ENCODE measurements at places on chromosomes 6 and 20.
A peak's percentile ranks its signal among the peaks of the same experiment; 100 is the strongest.

- DNase-seq = no peak
These were observed 411.7 kb downstream of the C6orf118 start for GRCh38 chr6:164897523-164898235.

- DNase-seq = no peak
These were observed 613.9 kb upstream of the ARID1B start for GRCh38 chr6:156163311-156163710.

DNA sequence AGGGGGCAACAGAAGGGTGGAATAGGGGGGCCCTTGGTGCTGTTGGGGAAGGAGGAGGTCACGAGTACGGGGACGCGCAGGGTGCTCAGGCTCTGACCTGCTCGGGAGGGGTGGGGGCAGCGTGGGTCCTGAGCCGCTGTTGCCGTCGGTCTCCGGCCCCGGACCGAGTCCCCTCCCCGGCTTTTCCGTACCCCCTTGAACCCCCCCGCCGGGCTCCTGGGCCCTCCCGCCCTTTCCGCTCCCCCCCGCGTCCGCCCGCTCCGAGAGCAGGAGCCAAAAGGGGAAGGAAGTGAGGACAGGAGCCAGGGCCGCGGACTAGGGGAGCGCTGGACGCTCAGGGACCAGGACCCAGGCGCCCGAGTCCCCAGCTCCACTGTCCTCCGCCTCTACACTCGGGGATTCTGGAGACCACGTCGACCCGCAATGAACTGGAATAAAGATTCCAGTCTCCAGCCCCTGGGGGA, at the start of gene RGL2:
Gene RGL2 (minus strand): TSS at position 170 of the 464 bp plus-strand sequence. CDS start 332 bp downstream, outside the sequence.
- no peak for DNase-seq

DNA sequence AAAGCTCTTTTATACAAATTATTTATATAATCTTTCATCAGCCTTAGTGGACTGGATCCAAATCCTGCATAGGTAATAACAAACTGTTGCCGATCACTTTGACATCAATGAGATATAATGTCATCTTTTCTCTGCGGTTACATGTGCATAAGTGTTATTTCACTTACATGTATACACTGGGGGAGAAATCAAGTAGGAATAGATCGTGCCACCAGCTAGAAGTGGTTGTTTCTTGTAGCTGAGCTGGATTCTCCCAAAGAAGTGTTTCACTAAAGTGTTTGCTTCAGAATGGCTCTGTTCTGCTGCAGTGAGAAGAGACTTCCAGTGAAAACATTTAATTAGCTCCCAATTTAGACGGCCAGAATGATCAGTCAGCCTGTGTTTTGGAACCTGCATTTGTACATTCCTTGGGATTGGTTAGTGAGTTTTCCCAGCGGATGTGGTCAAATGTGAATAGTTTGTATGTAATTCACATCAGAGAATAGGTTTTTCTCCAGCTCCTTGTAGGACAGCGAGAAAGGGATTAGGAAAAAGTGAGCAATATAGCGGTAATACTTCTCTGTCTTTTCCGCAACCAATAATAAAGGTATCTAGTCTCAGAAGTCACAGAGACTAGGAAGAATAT, 163.1 kb upstream of the CCN2 start:
- no peak for DNase-seq

GRCh38 chr20:39563349-39563748, 601.2 kb downstream of the DHX35 start:
- no peak for DNase-seq

DNA sequence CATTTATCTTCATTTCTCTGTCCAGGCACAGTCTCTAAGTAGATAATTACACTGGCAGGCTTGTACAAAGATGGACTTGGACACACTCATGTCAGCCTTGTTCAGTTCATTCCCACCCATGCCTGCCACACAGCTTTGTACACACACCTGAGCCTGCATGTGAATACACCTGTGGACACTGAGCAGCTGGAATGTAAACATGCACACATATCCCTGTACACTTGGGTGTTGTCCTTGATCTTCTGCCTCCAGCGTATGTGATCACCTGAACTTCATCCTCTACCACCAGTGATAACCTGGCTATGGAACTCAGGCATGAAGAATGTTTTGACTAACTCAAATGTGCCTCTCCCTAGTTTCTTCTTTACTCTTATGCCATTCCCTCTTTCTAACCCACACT, 190.6 kb downstream of the DHX35 start:
- no peak for DNase-seq

DNA sequence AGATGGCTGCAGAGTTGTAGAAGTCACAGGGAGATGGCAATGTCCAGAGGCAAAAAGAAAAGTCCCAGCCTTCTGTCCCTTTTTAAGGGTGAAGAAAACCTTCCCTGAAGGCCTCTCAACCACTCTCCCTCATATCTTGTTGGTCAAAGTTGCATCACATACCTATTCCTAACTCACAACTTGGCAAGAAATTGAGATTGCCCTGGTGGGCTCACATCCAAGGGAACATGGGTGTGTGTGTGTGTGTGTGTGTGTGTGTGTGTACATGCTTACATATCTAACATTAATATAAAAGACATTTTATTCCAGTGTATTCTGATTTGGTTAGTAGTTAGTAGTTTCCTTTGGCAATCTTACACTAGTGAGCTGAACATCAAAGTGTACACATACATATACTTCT, 144.3 kb upstream of the SALL4 start:
- DNase-seq = peak; percentile 9

DNA sequence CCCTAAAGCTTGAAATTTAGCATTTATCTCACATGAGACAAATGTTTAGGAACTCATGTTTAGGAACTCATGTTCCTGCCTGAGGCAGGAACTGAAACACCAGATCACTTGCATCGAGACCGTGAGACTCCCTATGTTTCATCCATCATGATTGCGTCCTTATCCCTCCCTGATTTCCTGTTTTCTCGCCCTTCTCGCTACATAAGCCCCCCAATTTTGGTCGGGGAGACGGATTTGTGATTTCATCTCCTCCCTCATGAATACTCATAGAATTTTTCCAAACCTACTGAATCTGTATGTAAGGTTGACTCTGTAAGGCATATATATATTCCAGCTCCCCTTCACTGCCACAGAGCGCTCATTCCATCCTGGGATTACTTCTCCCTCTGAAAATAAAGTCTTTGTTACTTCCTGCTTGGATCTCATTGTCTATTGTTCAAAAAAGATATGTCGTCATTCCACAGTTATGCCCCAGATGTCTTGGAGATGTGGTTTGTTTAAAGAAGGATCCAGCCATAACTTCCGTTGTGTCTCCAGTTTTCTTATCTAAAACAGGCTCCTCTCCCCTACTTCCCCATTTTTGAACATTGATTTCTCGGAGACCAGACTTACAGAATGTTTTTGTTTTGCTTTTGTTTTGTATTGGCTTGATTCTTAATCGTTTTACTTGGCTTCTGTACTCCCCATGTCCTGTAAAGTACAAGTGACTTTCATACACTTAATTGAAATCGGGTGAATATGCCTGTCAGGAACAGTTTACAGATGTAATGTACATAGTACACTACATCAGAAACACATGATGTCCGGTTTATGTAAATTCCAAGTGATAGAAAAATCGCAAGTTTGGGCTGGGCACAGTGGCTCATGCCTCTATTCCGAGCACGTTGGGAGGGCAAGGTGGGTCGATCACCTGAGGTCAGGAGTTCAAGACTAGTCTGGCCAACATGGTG, 118.7 kb downstream of the HFE start:
- DNase-seq = peak; percentile 61

GRCh38 chr6:111461860-111462259, 21.2 kb downstream of the REV3L start:
- no peak for DNase-seq

DNA sequence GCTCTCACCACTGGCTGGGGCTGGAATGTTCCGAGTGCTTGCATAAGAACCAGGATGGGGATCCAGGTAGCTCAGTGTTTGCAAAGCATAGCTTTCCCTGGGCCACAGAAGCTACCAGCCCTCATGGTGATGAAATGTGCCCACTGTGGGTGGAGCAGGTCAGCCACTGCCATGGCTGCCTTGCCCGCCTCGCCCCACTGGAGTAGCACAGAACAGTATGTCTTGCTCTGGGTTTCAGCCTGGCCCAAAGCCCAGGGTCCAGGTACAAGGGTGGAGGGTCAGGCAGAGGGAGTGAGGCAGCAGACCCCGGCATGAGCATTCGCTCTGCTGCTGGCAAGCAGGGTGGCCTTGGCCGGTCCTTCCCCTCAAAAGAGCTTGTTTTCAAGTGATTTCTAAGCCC, 34.7 kb downstream of the KCNK17 start:
- DNase-seq = no peak

GRCh38 chr20:22459754-22460153, 124.6 kb downstream of the FOXA2 start:
- DNase-seq = no peak

- DNase-seq = no peak
These were observed 42.8 kb upstream of the UBR2 start for GRCh38 chr6:42520786-42521607.

GRCh38 chr20:53413186-53413631, 180.4 kb downstream of the ZNF217 start:
- DNase-seq = no peak

DNA sequence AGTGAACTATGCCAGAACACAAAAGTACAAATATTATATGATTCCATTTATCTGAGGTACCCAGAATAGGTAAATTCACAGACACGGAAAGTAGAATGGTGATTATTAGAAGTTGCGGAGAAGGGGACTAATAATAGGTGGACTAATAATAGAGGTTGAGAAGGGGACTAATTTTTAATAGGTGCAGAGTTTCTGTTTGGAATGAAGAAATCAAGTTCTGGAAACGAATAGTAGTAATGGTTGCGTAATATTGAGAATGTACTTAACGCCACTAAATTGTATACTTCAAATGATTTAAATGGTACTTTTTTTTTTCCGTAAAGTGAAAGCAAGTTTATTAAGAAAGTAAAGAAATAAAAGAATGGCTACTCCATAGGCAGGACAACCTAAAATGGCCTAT, 33.2 kb downstream of the B4GALT5 start:
- DNase-seq = no peak

DNA sequence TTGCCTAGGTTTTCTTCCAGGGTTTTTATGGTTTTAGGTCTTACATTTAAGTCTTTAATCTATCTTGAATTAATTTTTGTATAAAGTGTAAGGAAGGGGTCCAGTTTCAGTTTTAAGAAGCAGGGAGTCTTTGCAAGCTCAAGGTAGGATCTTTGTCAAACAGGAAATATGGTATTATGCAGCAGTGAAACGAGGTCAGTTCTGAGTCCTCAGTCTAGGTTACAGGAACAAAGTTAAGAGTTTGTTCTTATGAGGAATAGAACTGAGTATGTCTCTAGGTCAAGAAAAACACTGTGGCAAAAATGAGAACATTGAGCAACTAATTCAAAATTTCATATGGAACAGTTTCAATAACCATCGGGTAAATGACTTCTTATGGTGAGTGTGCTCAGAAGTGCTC, 63.6 kb downstream of the GCLC start:
- no peak for DNase-seq

DNA sequence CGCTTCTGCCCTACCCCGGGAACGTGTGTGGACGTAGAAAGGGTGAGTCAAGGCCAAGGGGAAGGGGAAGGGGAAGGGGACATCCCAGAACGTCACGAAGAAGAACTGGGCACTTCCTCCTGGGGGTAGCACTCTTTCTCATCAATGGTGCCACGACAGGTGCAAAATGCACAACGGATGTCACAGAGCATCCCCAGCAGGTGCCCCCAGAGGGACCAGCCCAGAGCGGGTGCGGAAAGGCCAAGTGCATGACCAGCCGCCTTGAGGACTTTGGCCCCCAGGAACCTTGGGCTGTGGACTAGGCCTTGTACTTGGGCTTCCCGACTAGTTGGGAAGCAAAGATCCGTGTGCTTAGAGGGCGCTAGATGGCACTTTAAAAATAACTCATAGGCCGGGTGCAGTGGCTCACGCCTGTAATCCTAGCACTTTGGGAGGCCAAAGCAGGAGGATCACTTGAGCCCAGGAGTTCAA, 12.1 kb upstream of the SRC start:
- no peak for DNase-seq

- DNase-seq = no peak
These were observed 20.9 kb downstream of the PKIG start for GRCh38 chr20:44603327-44603726.

GRCh38 chr20:10157549-10157948, 61.1 kb upstream of the SNAP25 start:
- no peak for DNase-seq

- no peak for DNase-seq
These were observed 4.5 kb upstream of the CITED2 start for GRCh38 chr6:139378882-139379341.

GRCh38 chr6:135088281-135088680, 33.7 kb upstream of the HBS1L start:
- DNase-seq = no peak

DNA sequence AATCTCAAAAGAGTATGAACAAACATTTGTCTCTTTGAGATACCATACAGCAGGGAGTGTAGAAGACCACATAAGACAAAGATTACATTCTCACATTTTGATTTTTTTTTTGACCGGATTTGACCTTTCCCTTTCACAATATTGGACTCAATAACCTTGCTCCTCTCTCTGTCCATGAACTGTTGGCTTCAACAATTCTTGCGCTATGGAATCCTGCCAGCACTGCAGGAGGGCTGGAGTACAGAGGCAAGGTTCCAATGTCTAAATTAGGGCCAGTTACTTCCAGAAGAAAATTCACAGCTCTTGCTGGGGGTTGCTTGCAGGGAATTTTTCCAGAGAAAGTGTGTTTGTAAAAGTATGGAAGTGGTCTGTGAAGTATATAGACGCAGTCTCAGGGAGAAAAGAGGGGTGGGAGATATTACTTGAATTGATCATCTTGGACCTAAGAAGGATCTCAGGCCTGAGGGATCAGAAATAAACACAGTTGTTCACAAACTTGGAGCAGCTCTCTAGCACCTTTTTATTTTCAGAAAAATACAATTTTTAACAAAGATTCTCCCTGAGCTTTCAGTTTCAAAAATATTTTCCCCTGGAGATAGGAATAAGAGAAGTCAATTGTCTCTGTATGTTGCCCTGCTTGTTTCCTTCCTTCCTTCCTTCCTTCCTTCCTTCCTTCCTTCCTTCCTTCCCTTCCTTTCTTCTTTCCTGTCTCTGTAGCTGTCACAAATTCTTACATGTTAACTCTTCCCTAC, 765.9 kb downstream of the BCKDHB start:
- DNase-seq = peak; percentile 33

GRCh38 chr6:158667360-158667981, 17.6 kb downstream of the SYTL3 start:
- no peak for DNase-seq

- DNase-seq = no peak
These were observed 140.4 kb downstream of the DTNBP1 start for GRCh38 chr6:15522427-15522826.
